ENCODE measurements at places on chromosomes 5 and 9. TPM values are rescaled to one million over a fixed set of nuclear protein-coding genes. Genes with fewer than 3 reads are reported as not detected.

MARVELD2 gene
- total RNA-seq: 5.5 TPM

MPDZ gene
- total RNA-seq: 29.2 TPM

C7 gene
- total RNA-seq: not detected

ANGPTL2 gene
- 9.0 TPM for total RNA-seq

MRRF gene
- 30.8 TPM for total RNA-seq

LRRC19 gene
- total RNA-seq: not detected

C5orf58 gene
- total RNA-seq: not detected

IFNK gene
- total RNA-seq: not detected

GRCh38 chr5:96807075-96807654, 580 bp downstream of the ERAP1 start:
- DNase-seq: peak; percentile 87

DNA sequence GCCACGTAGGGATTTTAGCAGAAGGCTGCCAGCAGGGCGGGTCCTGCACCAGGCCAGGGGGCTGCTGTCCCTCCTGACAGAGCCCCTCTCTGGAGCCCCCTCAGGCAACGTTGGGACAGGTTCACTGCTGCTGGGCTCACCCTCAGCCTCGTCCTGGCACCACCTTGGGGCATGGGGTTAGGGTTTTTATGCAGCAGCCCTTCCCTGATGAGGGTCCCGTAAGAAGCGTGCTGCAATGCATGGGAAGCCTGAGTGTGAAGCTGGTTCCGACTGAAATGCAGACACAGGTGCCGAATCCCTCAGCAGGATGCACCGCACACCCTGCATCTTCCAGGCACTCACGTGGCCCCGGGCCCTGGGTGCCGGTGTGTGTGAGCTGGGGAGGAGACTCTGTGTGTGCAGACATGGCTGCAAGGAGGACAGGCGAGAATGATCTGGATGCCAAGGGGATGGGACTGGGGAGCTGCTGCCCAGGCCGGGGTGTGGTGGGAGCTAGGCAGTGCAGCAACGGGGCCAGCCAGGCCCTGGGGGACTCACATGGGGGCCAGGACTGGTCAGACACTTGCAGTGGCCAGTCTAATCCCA, 27.1 kb downstream of the ZDHHC11B start:
- no peak for DNase-seq

DNA sequence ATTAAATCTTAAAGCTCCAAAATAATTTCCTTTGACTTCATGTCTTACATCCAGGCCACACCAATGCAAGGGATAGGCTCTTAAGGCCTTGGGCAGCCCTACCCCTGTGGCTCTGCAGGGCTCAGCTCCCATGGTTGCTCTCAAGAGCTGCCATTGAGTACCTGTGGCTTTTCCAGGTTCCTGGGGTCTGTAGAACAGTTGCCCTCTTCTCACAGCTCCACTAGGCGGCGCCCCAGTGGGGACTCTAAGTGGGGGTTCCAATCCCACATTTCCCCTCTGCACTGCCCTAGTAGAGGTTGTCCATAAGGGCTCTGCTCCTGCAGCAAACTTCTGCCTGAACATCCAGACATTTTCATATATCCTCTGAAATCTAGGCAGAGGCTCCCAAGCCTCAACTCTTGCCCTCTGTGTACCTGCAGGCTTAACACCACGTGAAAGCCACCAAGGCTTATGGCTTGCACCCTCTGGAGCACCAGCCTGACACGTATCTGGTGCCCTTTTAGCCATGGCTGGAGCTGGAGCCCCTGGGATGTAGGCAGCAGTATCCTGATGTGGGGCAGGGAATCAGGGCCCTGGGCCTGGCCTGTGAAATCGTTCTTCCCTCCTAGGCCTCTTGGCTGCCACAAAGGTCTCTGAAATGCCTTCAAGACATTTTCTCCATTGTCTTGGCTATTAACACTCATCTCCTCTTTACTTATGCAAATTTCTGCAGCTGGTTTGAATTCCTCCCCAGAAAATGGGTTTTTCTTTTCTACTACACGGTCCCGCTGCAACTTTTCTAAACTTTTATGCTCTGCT, 185.1 kb downstream of the SMARCA2 start:
- DNase-seq: no peak

GRCh38 chr5:37120270-37120669, 128.9 kb downstream of the CPLANE1 start:
- DNase-seq: no peak

- peak; percentile 98 for DNase-seq
Measured at GRCh38 chr5:141475625-141476131, at the start of gene PCDHGC3. Gene PCDHGC3, plus strand, starts transcription at chr5:141475966. Its CDS starts 151 bp downstream, at chr5:141476117.

GRCh38 chr5:140842798-140843733, 2.1 kb downstream of the PCDHA8 start:
- DNase-seq: no peak

DNA sequence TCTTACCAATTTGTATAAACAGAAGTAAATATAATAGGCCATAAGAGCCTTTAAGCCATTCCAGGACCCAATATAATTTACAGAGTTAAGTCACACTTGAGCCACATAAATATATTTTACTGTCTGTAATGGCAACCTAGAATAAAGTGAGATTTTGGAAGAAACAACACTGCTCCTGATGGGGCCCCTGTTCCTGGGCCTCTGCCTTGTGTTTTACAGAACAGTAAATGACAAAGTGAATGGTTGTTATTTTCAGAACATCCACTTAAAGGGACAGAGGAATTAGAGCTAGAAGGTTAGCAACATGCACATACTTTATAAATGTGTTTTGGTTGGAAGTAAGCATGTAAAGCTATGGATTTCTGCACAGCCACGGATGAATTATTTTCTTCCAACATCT, 3.6 kb downstream of the PTGER4 start:
- no peak for DNase-seq

DNA sequence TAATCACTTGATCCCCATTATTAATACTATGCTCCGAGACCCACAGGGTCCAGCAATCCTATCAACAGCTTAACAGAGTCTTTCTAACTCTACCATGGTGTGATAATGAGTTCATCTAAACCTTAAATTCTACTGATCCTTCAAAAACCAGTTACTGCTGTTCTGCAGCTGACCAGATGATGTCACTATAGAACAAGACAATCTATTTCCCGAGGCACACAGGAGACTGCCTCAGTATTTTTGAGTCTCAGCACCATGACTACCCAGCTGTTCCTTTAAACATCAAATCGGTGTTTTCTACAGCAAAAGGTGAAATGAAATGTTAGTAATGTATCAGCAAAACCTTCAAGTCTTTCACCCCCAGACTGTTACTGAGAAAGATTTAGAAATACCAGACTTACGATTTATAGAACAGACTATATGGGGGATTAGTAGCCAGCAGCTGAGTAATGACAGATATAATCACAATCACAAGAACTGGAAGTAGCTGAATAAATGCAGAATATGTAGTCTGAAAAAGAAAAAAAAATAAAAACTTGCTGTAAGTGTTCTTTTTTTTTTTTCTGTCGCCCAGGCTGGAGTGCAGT, 16.9 kb downstream of the DNAJC18 start:
- peak; percentile 82 for DNase-seq

DNA sequence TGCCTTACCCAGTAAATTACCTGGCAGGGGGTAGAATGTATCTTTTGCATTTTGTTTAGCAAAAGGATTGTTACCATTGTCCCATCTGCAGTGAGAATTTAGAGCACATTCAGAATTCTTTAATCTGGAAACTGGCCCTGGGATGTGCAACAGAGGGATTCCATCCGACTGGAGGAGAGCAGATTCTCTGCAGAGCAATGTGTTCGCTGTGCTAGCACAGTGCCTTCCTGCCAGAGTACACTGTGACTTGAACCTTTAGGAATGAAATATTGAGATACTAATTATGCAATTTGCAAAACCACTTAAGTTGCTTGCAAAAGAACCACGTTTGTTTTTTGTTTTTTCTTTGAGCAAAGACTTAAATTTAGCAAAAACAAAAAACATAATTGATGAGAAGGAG, 22.5 kb upstream of the DMRT1 start:
- DNase-seq: no peak

- DNase-seq: no peak
Measured at GRCh38 chr9:80556631-80557030, 984.9 kb downstream of the TLE4 start.

DNA sequence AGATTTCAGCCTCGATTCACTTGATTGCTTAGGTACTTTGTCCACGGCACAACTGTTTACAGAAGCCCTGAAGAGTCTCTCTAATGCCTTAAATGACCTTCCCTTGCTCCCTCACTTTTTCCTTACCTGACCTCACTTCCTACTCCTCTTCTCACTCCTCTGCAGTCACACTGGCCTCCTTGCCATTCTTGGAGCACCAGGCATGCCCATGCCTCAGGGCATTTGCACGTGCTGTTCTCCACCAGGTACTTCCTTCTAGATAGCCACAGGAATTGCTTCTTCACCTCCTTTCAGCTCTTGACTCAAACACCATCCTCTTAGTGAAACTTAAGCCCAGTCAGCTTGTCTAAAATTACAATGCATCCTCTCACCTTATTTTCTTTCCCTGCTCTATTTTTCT, 52.4 kb upstream of the TRAF1 start:
- no peak for DNase-seq

DNA sequence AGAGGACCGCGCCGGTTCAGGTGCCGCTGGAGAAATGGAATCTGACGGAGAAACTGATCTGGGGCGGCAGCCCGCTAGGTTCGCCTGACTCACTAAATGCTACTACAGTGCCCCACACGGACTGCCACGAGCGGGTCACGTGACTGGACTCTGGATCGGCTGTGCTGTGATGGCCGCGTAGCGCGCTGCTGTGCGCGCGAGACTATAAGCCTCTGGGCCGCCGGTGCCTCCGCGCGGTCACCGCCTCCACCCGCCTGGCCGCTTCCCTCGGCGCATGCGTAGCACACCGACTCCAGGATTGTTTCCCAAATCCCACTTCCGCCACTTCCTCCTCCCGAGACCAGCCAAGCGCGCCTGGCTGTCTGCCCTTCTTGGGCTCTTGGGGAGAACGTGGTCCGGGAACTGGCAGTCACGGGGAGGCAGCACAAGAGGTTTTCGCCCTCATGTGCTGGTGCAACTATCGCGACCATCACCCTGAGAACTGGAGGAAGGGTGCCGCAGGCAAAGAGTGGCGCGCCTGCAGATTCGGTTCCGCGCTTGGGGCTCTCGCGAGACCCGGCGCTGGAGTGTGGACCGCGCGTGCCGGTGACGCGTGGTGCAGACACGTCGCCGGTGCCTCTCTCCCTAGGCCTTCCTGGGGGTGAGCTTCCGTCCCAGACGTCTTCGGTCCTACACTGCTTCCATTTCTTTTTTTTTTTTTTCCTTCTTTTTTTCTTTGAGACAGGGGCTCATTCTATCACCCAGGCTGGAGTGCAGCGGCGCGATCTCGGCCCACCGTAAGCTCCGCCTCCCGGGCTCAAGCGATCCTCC, 35.8 kb upstream of the GLDC start:
- peak; percentile 100 for DNase-seq

- DNase-seq: peak; percentile 85
Measured at GRCh38 chr9:128282500-128282899, 6.4 kb downstream of the SWI5 start.

DNA sequence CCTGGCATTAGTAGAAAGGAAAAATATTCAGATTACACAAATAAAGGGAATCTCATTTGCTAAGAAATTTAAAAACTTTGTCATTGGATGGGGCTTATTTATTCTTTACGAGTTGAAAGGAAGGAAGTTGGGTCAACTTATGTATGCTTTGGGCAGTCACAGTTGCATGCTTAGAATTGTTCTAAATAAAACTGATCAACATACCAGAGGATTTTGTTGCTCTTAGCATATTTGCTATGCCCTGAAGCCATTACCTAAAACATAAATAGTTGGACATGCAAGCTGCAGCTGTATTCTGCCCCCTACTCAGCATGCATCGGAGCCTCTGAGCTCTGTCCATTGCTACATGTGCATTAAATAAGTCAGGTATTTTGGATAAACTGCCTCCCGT, 172.7 kb upstream of the MEF2C start:
- no peak for DNase-seq

GRCh38 chr5:52013523-52013922, 630.3 kb downstream of the ISL1 start:
- DNase-seq: no peak

DNA sequence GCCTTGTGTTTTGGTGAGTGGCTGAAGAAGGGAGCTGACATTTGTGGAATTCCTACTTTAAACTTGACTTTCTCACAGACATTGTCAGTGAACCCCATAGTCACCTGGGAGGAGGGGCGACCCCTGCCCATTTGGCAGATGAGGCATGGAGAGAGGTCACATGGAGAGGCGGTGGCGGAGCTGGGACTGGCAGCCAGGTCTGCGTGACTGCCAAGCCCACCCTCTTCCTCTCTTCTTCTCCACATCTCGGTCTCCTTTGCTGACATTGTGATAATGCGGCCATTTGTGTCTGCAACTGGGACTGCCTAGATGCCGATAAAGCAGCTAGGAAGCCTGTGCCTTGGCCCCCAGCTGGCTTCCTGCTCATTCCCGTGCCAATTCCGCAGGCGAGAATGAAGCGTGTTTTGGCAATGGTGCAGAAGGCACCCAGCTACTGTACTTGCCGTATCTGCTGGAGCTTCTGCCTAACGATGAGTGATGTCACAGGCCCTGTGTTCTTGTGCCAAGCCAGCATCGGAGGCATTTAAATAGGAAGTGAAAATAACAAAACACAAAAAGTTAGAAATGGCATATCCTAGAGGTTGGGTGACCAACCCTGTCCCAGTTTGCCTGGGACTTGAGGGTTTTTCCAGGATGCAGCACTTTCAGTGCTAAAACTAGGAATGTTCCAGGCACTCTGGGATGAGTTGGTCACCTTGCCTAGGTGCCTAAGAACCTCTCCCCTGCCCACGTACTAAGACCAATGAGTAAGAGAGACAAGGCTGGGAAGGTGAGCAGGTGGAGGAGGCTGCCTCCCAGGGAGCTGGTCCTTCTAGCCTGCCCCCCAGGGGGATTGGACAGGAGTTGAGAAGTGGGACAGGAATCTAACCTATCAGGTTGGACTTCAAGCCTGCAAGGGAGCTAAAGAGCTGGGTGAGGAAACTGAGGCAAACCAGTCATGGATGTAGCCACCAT, 23.6 kb downstream of the OLFML2A start:
- DNase-seq: peak; percentile 56

GRCh38 chr9:133889584-133890301, 102.4 kb downstream of the VAV2 start:
- DNase-seq: peak; percentile 49
